ENCODE measurements at places on chromosomes 5 and 9. TPM values are rescaled to one million over a fixed set of nuclear protein-coding genes. Genes with fewer than 3 reads are reported as not detected.

Gene PLEKHG4B
- total RNA-seq = 0.28 TPM

Gene EQTN
- not detected for total RNA-seq

GRCh38 chr9:115373710-115374045, 255.7 kb upstream of the TNC start:
- DNase-seq = no peak
- H3K4me3 ChIP-seq = no peak overlapping the region
- H3K27me3 ChIP-seq = no peaks in the 10 kb centered on the region
- no peaks in the 10 kb centered on the region for H3K36me3 ChIP-seq

DNA sequence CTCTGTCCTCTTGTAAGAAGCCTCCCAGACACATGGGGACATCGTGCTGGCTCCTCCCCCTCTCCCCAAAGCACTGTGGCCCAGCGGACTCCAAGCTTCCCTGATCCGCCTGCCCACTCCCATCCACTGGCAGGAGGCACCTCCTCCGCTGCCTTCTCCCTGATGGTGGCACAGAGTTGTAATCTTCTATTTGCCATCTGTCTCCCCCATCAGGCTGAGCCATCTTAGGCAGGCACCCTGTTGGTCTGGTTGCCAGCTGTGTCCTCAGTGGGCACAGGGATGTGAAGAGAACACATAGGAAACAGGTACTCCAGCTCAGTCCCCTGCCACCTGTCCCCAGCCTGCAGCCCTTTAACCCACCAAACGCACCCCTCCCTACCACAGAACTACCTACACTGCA, 5.4 kb upstream of the ZDHHC12 start:
- H3K36me3 ChIP-seq = no peaks in the 10 kb centered on the region
- peaks cover 29% of the 10 kb centered on the region for H3K4me1 ChIP-seq
- DNase-seq = no peak
